ENCODE measurements at places on chromosomes 1 and 21.

DNA sequence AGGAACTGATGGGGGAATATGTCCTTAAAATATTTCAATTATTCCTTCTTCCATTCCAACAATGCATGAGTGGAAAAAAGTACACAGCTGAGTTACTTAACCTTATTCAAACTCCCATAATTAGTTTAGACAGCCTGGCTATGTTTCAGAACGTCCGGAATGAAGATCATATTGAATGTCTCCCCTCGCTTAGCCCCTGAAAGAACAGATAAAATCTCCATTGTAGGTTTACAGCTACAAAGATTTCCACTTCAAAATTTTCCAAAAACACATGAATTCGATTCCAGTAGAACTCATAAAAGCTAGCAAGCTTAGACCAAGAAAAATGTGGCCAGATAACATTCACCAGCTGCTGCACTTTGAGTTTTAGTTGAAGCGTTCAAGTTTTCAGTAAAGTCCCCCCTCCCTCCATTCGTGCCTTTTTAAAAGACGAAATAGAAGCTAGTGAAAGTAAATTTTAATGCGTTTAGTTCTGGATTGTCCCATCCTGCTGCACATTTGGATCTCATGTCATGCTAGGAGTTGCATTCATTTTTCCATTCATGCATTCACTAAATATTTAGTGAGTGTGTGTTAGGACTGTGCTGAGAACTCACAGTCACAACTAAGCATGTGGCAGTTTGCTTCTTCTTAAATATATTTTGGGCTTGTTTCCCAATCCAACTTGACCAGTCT lies 29.4 kb upstream of the SSX2IP start:
- no peak for DNase-seq

DNA sequence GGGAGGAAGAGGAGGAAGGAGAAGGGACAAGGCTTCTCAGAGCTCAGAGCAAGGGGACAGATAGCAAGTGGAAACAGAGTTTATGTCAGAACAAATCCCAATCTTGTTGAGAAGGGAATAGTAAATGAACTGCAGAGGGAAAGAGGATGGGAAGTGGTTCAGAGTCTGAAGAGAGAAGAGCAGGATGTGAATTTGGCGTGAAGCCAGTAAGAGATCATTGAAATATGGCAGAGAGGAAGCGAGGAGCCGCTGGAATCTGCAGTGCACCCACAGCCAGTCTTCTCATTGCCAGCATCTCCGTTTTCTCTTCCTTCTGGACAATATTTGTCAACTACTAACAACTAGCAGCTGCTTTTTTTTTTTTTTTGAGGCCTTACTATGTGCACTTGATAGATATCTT lies 19.1 kb downstream of the OLFML3 start:
- DNase-seq, result no peak

DNA sequence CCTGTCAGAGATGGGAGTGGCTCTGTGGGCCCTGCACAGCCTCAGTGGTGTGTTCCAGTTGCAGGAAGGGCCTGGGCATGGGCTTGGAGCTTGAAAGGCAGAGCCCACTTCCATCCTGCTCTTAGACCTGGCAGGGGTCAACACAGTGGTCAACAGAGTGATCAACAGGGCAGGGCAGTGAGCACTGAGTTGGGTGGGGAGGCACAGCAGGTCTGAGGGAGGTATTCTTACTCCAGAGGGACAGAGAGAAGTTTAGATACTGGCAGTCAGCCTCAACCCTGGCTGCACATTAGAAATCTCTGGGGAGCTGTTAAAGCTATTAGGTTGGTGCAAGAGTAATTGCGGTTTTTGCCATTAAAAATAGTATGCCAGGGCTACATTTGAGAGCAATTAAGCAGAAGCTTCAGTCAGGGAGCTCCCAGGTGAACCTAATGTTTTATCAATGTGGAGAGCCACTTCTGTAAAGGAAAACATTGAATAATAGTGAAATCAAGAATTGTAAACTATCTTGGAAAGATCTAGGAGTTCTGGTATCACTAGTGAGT lies 37.7 kb downstream of the SH3BGR start:
- DNase-seq, result no peak

DNA sequence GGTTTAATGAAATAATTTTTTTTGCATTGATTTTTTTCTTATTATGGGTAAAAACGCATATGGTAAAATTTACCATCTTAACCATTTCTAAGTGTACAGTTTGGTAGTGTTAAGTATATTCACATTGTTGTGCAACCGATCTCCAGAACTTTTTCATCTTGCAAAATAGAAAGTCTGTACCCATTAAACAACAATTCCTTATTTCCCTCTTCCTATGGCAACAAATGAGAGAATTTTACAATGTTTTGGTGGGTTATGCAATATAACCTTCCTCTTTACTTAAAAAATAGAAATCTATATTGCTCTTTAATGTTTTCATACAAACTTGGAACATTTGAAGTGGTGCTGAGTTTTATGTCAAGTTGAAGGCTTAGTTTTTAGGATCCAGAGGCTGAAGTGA lies 26.6 kb downstream of the MAP3K7CL start:
- no peak for DNase-seq

DNA sequence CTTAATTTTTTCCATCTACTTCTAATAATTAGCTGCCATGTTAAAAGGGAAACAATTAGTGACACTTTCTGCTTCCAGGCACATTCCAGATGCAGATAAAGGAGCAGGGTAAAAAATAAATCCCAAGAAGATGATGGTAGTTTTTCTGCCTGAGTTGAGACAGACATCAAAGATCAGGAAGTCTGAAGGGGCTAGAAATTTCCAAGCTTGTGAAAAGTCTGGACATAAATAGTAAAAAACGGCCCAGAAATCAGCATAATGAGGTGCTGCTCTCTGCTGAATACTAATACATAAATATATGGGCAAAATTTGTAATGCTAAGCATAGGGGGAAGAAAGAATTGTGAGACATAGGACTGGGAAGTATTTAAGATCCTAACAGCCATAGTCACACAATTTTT lies 460.0 kb upstream of the RGS18 start:
- no peak for DNase-seq

- DNase-seq, result peak; percentile 9
Observed at GRCh38 chr1:233790662-233791371, 113.7 kb upstream of the SLC35F3 start.

GRCh38 chr1:193960040-193960439 lies 773.6 kb upstream of the B3GALT2 start:
- no peak for DNase-seq

DNA sequence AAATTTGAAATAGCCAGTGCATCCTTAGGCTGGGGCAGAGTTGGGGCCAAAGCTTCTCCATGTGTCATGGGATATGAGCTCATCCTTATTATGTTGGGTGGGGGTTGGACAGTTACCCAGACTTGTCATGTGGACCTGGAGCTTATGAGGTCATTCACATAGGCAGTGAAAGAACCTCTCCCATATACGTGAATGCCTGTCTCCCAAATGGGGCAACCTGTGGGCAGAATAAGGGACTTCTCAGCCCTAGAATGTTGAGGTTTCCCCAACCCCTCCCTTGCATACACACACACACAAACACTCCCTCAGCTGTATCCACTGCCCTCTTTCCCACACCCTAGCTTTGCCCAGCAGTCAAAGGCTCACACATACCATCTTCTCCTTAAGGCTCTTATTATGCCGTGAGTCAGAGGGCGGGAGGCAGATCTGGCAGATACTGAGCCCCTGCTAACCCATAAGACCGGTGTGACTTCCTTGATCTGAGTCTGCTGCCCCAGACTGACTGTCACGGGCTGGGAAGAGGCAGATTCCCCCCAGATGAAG lies 2.3 kb upstream of the IVL start:
- DNase-seq, result no peak

GRCh38 chr1:25009671-25010262 lies 79.7 kb upstream of the RUNX3 start:
- DNase-seq, result peak; percentile 73

- no peak for DNase-seq
Observed at GRCh38 chr1:106748606-106749005, 307.9 kb upstream of the PRMT6 start.

DNA sequence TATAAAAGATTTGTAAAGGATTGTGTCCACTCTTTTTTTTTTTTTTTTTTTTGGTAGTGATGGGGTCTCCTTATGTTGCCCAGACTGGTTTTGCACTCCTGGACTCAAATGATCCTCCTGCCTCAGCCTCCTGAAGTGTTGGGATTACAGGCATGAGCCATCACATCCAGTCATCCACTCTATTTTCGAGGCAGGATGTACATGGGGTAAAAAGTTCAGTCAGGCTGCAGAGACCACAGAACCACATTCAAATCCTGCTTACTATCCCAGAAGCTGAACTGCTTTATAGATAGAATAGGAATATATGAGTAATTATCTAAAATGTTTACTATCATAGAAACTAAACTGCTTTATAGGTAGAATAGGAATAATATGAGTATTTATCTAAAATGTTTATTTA lies 26.0 kb upstream of the KCNK2 start:
- no peak for DNase-seq

GRCh38 chr1:46818591-46818990 lies 19.7 kb downstream of the CYP4B1 start:
- DNase-seq, result no peak

DNA sequence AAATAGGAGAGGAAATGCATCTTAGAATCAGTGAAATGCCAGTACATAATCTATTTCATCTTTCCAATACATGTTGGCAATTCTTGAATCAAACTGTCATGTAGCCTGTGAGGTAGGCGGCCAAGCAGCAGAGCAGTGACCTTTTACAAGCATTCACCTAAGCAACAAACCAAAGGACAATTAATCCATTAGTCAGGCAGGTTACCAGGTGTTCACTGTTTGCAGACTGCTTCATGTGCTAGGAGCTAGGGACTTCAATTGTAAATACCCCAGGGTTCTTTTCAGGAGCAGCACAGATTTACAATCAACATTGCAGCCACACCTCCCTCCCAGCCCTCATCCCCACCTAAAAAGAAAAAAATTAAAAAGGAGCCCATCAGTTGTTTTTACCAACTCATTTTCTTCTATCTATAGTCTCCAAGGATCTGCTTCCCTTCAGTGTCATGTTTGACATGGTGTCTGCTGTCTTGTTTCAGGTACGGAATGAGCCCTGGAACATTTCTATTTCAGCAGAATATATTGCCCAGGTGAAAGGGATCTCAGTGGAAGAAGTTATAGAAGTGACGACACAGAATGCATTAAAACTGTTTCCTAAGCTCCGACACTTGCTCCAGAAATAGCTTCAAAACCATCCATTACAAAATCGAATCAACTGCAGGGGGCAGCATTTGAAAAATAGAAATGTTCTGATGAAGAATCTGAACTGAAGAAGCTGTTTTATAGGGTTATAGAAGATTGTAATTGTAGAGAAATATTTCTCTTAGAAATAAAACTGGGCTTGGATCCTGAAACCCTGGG lies 23.0 kb downstream of the TATDN3 start:
- no peak for DNase-seq

- no peak for DNase-seq
Observed at GRCh38 chr1:159436469-159436868, 3.1 kb upstream of the OR10J1 start.

DNA sequence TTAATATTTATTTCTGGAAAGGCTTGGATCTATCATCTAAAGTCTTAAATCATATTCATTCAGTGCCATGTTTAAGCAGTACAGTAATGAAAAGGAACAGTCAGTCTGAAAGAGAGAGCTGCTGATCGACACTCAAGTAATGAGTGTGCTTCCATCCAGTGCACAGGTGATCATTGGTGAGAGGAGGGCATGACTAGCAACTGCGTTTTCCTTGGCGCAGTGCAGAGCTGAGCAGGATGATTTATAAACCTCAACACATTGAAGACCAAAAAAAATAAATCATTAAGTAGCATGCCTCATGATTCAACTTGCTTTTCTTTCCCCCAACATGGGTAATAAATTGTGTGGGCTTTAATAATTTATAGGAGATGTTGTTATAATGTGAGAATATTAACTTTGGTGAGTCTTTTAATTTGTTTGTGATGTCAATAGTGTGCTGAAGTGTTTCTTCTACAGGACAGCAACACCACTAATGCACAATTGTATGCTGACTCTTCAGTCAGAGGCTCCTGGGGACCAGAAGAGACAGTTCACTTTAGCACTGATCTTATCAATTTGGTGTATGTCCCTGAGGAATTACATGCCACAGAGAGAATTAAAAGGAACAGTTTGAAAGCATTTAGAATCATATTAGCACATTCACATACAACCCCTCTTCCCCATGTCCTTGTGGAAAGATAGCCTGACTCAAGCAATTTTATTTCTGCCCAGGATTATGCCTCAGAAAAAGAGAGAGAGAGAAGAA lies 199.7 kb upstream of the ADGRL2 start:
- no peak for DNase-seq

DNA sequence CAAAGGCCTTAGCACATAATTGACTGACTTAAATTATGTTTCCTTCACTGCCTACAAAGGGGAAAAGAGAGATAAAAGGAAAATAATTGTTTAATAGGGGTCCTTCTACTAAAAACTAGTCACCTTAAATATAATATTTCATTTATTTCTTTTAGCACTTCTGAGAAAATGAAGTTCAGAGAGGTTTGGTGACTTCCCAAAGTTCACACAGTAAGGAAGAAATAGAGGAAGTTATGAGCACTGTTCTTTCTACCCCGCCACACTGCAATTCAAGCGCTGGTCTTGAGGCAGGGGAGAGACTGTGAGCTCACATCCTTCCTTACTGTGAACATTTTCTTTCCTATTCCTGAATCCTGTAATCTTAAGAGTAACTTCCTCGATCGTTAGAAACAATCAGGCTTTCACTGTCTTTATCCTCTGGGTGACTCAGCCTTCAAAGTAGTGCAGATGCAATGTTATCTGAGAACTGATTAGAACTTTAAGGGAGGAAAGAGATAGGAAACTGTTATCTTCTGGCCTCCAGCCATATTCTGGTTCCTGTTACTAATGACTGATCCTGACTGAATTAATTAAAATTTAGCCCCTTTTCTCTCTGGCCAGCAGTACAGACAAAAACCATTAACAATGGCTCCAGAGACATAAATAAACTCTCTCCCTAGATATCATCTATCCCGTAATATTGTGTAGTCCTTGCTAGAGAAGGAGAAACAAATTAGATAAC lies 6.8 kb downstream of the RGS5 start:
- DNase-seq, result no peak

DNA sequence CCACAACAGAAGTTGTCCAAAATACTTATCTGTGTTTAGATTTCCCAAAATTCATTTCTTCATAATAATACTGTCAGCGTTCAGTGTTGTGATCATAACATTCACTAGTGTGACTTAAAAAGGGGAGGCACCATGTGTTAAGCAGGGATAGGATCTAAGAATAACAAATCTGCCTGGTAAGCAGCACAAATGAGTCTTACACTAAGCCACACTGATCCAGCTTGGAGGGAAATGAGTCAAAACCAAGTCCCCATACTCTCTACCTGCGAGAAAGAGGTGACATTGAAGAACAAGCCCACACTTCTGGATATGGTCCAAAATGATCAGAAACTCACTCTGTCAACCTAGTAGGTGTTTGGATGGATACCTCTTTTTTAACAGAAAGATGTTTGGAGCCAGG lies 145.5 kb downstream of the CRB1 start:
- no peak for DNase-seq

GRCh38 chr1:63663873-63664272 lies 70.7 kb downstream of the PGM1 start:
- DNase-seq, result no peak

DNA sequence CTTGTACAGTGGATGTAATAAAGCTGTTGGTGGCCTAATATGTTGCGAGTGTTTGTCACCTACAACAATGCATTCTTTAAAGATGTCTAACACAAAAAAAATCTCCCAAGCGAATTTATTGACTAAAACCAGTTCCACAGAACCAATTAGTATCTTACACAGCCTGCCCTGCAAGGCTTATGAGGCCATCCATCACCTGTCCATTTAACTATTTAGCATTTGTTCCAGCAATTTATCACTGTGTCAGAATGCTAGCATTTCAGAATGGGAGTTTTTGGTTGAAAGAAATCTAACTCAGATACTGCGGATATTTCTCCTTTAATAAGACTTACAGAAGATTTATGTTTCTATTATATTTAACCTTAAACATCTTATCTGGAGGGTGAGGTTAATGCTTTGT lies 831.1 kb upstream of the PRMT6 start:
- no peak for DNase-seq

Measured in stimulated activated naive CD8-positive, alpha-beta T cell treated with anti-CD3 and anti-CD28 coated beads, Interleukin-15, Interleukin-2, amounts not matched to agents 100 U/mL and 50 U/mL, for 24 hours (primary cell).